ENCODE measurements at places on chromosomes 16 and 17.

DNA sequence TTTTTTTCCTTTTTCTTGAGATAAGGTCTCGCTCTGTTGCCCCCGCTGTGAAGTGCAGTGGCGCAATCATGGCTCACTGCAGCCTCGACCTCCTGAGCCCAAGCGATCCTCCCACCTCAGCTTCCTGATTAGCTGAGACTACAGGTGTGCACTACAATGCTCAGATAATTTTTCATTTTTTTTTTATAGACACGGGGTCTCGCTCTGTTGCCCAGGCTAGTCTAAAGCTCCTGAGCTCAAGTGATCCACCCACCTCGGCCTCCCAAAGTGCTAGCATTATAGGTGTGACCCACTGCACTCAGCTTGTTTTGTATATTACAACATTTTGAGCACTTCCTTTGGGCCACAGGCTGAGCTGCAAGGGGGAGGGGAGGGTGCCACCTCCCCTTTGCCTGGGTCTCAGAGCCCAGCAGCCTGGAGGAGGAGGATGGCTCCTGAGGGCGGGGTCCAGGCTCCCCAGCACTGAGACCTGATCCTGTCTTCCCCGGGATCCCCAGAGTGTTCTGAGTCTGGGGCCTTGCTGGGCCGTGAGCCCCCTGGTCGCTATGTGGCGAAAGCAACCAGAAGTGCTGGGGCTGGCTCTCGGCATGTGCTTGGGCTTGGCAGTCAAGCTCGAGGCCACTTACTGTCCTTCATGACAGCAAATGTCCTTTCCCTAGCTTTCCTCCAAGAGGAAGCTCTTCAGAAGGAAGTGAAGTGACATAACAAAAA lies 8.1 kb downstream of the DEF8 start:
- no peak for DNase-seq

GRCh38 chr16:129075-129474 lies 9.4 kb downstream of the NPRL3 start:
- no peak for DNase-seq

DNA sequence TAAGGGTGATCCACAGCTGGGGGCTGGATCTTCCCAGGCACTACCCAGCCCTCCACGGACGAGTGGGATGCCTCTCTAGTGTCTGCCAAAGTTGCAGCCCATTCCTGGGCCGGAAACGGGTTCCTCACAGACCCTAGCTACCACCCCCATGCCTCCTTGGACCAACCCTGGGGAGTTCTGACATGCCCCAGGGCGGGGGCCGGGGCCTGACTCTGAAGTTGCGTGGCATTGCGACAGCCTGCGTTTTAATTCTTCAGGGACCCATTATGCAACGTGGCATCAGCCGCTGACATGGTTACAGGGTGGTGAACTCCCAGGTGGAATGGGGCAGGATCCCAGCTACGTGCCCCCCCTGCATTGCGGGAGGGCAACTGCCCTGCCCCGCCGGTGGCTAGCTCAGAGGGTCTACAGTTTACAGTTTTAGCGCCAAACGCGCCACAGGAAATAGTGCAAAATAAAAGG lies 2.7 kb downstream of the CBX4 start:
- no peak for DNase-seq

DNA sequence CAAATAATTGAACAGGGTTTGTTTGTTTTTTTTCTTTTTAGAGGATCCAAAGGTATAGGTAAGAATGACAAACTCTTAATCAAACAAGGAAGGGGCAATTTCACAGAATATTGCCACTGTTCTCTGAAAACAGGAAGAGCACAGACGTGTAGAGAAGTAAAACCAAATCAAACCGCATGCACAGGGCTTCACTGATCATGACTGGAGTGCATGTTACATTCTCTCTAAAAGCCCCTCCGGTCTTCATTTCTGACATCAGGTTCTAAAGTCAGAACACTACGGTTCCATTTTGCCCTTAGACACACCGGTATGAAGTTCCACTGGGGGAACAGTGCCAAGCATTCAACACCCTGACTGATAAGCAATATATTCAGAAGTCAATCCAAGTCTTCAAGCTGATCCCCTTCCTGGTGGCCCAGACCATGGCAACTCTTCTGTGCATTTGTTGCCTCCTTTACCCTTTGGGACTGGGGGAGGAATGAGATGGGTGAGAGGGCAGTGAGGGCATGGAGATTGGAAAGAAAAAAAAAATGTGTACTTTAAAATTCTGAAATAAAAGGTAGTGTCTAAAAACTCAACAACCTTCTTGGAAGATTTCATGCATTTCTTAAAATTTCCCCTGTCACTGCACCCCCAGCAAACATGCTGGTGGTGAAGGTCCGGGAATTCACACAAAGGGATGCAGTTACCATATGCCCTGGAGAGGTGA lies 1.4 kb downstream of the MMD start:
- peak; percentile 55 for DNase-seq

- DNase-seq = no peak
Observed at GRCh38 chr16:88527937-88528743, 42.1 kb upstream of the ZC3H18 start.

Data from CD4-positive, alpha-beta T cell treated with Interleukin-10 for 1 hour (primary cell).